ENCODE measurements at places on chromosomes 1 and 21.
A peak's percentile ranks its signal among the peaks of the same experiment; 100 is the strongest.

GRCh38 chr21:37876561-37876960 is 39.7 kb downstream of the KCNJ6 start:
- DNase-seq: no peak

GRCh38 chr1:194322751-194323150 is 1136.3 kb upstream of the B3GALT2 start:
- DNase-seq: no peak

DNA sequence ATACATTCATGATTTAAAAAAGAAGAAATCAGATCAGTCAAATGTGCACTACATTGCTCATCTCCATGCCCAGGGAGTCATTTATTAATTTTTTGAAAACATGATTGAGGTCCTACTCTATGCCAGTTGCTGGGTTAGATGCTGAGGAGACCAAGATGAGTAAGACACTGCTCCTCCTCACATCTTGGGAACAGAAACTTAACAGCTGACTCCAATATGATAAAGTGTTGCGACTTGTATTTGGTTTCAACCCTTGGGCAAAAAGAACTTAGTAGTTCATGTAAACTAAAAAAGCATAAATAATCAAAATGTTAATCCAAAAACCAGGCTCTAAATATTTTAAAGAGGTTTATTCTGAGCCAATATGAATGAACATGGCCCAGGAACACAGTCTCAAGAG is 56.9 kb downstream of the OPTC start:
- no peak for DNase-seq

DNA sequence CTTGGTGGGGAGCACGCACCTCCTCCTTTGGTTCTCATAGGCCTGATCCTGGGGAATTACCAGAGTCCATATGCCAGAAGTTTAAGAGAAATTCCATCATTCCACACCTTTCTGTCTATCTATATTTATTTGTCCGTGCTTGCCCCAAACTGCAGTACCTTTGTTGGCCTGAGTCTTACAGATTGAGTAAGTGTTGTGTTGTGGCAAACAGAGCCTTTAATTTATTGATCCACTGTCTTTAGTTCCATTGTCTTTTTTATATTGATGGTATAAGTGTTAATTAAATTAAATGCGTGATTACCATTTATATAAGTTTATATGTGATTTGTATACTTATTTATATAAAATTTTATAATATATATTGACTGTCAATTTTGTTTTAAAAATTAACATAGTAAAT is 4.9 kb downstream of the SH3BGR start:
- no peak for DNase-seq

- DNase-seq: no peak
Observed at GRCh38 chr1:171160639-171161354, 24.3 kb upstream of the FMO2 start.

- no peak for DNase-seq
Observed at GRCh38 chr1:222037720-222038119, 295.8 kb upstream of the DUSP10 start.

DNA sequence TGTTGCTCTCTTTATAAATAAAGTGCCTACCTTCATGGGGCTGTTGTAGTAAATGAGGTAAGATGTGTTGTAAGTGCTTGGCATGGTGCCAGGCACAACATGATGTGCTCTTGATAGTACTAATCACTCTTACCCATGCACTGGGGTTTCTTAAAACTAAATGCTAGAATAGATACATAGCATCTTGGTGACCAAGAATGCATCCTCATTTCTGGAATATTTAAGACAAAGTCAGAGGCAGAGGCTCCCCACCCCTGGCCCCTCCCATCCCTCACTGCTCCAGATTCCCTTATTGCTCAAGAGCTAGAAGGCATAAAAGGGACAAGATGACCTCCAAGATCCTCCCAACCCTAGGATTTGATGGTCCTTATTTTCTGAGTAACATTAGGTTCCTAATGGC is 61.3 kb downstream of the GLUL start:
- DNase-seq: no peak

DNA sequence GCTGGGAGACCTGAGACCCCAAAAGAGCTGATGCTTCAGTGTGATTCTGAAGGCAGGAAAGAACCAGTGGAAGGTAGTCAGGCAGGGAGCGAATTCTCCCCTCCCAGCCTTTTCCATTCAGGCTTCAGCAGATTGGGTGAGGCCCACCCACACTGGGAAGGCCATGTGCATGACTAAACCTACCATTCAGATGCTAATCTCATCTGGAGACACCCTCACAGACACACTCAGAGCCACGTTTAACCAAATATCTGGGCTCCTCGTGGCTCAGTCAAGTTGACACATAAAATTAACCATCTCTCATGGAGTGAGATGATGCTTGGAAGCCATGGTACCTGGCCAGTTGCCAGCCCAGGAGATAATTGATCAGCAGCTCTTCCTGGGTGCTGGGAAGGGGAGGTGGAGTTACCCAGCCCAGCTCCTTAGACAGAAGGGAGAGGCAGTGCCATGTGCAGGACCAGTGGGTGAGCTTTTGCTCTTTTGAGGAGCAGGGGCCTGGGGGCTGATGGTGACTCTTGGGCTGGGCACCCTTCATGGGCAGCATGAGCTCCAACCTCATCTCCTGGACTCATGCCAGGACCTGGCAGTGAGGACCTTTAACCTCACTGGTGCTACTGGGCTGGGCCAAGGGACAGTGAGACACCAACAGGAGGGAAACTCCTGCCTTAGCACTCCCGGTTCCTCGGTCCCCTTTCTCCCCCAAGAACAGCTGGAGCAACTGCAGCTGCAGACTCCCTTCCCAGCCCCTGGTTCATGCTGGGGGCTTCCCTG is 89.0 kb upstream of the ACTL8 start:
- DNase-seq: no peak

GRCh38 chr1:202274611-202275010 is 67.1 kb downstream of the UBE2T start:
- DNase-seq: no peak

- DNase-seq: no peak
Observed at GRCh38 chr1:207284209-207284897, 37.1 kb upstream of the CD55 start.

- no peak for DNase-seq
Observed at GRCh38 chr1:43789604-43790550, 82.5 kb downstream of the ST3GAL3 start.

GRCh38 chr1:192126030-192126619 is 32.1 kb upstream of the RGS18 start:
- no peak for DNase-seq

GRCh38 chr21:38913120-38913892 is 107.6 kb downstream of the ETS2 start:
- no peak for DNase-seq

GRCh38 chr1:60078182-60078581 is 4.6 kb upstream of the C1orf87 start:
- no peak for DNase-seq

DNA sequence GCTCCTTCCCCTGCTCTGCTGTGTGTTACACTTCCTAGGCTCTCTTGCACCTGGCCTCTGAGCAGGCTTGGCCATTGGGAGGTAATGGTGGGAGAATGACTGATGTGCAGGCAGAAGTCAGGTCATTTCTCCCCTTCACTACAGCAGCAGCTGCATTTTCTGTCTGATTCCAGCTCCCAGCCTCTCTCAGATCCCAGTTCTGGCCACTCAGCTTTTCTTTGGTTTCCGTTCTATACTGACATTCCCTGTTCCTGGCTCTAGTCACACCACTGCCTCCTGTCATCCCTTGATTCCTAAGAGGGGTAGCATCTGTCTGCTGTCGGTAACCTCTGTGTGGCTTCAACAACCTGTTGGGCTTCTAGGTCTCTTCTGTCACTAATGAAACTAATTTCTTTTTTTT is 127.7 kb upstream of the HOOK1 start:
- no peak for DNase-seq

DNA sequence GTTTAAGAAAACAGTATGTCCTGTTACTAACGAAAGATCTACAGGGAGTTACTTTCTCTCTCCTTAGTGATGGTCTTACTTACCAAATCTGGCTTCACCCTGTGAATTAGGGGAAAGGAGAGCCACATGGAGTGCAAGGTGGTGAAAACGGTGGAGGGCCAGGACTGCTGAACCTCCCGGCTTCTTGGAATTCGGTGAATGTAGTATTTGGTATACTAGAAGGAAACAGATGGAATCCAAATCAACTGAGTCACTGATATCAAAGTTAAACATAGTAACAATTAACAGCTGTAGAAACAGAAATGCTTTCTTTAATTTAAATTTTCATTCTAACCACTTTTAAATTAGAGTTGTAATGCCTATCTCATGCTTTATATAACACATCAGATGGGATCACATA is 45.7 kb downstream of the ALG14 start:
- no peak for DNase-seq

DNA sequence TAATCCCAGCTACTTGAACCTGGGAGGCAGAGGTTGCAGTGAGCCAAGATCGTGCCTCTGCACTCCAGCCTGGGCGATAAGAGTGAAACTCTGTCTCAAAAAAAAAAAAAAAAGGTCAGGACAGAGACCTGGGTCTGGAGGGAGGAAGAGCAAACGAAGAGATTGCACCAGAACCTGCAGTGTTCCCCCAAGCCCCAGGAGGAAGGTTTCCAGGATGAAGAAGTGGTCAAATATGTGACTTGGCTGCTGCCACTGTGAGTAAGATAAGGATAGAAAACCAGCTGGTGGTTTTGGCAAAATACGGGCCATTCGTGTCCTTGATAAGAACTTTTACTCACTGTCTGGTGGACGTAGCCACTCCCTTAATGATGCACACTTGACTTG is 42.2 kb downstream of the CLDN14 start:
- no peak for DNase-seq

DNA sequence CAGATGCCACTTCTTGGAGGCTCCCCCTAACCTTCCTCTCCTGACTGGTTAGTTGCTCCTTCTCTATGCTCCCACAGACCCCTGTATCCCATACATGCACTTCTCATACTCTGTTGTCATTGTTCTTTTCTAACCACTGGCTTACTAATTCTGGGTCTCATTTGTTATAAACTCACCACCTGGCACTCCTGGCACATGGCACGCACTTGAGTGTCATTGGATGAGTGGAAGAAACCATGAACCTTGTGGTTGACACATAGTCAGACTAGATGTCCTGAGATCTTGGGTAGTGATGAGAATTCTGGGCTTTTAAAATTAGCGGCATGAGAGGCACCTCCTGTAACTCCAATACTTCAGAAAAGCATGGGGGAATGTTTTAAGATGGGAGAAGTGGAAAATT is 49.3 kb downstream of the TRIM62 start:
- DNase-seq: no peak

DNA sequence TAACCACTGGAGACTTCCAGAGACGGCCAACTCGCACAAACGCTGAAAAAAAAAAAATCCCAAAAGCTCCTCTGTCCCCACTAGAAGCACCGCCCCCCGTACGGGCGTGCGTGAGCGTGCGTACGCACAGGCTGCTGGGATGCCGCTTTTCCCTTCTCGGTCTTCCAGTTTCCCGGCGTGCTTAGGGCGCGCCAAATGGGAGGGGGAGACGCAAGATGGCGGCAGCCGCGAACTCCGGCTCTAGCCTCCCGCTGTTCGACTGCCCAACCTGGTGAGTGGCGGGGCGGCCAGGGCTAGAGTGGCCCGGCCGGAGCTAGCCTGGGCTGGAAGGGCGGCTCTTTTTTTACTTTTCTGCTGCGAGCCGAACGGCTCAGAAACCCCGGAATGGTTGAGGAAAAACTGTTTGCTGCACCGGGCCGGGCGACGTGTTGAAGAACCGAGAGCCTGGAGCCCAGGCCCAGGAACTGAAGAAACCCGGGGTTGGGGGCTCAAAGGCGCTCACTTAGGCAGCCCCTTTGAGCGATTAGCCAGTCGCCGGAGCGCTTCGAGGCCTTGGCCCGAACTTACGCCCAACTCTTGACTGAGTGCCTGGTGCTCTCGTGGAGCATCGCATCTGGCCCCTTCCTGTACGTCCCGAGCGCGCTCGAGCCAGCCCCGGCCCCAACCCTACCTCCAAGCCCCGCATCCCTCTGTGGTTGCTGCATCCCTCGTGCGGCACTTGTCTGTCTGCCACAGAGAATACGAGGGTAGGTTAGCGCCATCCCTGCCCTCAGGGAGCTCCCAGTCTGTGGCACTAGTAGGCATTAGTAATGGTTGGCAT is at the start of gene PPP1R8:
Gene PPP1R8, plus strand, starts transcription at position 162 of the 820 bp plus-strand sequence. Its CDS starts 54 bp downstream, at position 216.
- peak; percentile 96 for DNase-seq

GRCh38 chr1:26094677-26095383 is 16.8 kb upstream of the PDIK1L start:
- no peak for DNase-seq

DNA sequence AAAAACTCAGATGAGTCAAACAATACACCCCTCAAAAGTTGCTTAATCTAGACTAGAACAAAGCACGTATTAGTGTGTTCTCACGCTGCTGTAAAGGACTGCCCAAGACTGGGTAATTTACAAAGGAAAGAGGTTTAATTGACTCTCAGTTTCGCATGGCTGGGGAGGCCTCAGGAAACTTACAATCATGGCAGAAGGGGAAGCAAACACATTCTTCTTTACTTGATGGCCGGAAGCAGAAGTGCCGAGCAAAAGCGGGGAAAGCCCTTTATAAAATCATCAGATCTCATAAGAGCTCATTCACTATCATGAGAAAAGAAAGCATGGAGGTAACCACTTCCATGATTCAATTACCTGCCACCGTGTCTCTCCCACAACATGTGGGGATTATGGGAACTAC is 10.1 kb downstream of the JAM2 start:
- DNase-seq: no peak

All from putamen (tissue), 1 donor.